ENCODE measurements at places on chromosomes 1 and 21.

DNA sequence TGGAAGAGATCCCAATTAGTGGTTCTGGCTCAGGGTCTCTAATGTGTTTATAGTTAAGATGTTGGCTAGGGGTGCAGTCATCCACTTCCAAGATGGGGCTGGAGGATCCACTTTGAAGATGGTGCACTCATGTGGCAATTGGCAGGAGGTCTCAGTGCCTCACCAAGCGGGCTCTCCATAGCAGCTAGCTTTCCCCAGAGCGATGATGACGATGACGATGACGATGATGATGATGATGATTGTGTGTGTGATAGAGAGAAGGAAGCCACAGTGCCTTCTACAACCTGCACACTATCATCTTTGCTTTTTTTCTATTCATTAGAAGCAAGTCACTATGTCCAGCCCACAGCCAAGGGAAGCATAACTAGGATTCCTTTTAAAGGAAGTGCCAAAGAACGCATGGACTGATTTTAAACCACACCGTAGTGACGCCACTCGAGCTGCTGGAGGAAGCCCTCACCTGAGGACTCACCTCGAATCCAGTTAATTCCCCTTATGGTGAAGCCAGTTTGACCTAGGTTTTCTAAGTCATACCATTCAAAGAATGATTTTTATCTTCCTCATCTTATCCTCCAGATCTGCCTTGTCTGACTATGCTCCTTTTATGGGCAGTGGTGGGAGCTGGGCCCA is 49.4 kb downstream of the SRRM1 start:
- no peak for DNase-seq

DNA sequence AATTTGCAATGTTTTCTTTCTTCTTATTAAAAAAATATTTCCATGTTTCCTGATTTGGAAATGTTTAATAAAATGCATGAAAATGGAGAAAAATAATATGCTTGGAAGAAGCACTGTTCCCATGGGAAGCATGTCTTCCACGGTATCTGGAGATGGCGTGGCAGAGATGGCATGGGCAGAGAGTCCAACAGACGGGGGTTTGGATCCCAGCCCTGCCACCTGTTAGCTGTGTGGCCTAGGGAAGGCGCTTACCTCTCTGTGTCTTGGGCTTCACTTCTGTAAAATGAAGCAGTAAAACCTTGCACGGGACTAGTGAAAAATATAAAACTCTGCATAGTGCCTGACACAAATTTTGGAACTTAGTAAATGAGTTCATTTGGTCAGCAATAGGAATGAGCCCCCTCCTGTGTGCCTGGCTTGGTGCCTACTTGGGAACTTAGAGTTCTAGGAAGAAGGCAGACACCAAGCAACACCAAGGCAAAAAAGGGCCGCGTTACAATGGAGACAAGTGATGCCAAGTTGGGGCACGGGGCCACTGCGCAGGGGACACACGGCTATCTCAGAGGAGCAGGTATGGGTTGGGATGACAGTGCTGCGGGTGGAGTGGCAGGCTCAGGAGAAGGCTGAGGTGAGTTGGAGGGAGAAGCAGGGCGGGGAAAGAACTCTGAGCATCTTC is 124.2 kb downstream of the KCNN3 start:
- no peak for DNase-seq

DNA sequence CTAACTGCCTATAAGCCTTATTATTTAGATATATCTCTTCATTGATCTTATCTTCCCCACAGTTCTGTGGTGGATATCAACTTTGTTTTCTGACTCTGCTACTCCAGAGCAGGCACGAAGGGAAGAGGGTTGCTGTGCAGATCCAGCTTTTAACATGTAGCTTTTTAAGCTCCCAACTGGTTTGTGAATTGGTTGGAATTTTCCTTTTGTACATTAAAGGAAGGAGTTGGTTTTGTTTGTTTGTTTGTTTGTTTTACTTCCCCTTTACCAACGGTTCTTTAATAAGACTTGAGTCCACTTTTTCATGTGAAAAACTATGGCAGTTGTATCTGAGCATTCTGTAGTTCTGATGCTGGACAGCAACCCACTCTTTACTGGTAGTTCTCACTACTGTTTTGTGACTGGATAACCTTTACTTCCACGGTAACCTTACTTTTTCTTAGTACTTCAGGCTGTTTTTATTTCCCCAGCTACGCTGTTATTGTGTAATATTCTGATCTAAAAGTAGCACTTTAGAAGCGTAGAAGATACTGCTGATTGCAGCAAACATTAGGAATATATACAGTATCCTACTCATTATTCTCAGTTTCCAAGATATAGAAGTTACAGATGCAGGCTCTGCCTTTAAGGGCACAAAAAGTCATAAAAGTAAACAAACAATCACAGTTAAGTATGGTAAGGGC is 1.6 kb downstream of the GNPAT start:
- DNase-seq = no peak

GRCh38 chr1:162178432-162178831 is 108.9 kb downstream of the NOS1AP start:
- no peak for DNase-seq

DNA sequence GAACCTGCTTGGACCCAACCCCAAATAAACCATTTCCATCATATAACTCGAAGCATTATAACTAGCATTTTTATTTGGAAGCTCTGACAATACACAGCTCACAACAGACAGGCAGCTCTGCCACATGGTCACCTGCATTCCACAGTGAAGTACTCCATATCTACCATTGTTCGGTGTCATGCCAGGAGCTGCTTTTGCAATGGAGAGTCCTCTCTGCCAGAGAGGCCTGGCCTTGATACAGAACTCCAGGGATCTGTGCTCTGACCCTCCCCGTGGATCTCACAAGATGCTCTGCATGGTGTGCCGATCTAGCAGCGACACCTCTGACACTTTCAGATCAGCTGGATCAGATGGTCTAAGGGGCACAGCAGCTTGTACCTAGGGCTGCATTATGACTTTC is 109.6 kb downstream of the SYF2 start:
- DNase-seq = no peak

- DNase-seq = no peak
Measured at GRCh38 chr1:39777306-39777705, 6.2 kb upstream of the OXCT2 start.

GRCh38 chr1:162137179-162137960 is 67.9 kb downstream of the NOS1AP start:
- DNase-seq = no peak

DNA sequence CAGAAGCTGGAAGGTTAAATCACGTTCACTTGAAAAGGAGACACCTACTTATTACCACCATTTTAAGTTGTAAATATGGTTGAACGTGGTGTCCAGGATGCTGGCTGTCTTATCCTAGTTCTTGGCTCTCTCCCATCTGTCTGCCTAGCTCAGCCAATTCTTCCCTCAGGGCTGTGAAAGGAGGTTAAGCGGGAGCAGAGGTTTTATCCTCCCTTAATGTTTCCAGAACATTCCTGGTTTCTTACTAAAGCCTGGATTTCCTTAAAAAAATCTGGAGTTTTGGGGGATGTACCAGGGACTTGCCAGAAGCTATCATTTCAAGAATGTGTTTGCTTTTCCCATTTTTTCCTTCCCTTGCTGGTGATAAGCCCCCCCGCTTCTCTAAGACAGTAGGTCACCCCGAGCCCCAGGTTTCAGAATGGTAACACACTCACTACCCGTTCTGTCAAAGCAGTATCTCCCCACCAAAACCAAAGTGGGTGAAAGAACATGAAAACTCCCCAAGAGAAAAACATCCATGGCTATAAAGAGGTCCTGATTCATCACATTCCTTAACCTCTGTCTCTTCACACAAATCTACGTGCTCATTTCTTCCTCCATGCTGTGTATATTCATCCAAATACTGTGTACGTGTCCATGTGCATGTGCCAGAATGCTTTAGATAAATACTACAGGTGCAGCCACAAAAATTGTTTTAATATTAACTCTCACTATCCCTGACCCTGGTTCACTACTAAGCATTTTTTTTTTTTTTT is 114.7 kb downstream of the MAP3K21 start:
- no peak for DNase-seq

DNA sequence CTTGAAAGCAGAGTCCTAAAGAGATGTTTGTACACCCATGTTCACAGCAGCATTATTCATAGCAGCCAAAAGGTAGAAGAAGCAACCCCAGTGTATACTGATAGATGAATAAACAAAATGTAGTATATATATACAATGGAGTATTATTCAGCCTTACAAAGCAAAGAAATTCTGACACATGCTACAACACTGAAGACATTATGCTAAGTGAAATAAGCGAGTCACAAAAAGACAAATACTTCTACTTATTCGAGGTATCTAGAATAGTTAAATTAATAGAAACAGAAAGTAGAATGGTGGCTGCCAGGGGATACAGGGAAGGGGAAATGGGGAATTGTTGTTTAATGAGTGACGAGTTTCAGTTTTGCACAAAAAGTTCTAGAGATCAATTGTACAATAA is 23.5 kb downstream of the COP1 start:
- no peak for DNase-seq

DNA sequence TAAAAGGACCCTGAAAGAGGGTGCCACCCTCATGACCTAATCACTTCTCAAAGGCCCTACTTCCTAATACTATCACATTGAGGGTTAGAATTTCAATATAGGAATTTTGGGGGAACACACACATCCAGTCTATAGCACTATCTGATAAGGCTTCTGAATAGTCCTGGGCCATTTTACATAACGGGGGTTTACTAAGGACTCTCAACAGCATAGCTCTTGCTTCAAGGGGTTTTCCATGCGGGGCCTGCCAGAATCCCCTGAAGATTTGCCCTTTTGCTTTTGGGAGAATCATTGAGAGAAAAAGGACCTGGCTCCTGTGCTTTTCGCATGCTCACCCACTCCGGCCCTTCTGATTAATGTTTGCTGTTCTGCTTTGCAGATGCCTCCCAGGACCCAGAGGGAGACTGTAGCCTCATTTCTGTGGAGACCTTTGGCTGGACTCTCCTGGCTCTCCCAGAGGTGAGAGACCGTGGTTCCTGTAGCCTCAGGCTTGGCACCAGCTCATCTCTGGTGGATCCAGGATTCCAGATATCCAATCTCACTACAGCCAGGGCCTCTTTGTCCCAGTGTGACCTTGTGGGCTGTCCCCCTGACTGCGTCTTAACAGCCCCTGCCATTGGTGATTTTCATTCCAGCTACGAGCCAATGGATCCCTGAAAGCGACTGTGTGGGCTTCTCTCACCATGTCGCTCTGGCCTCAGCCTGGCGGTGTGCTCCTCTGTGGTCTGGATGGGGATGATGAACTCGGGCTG is 72.6 kb downstream of the DDR2 start:
- DNase-seq = no peak

- DNase-seq = no peak
Measured at GRCh38 chr1:198936371-198937083, 297.7 kb downstream of the PTPRC start.

DNA sequence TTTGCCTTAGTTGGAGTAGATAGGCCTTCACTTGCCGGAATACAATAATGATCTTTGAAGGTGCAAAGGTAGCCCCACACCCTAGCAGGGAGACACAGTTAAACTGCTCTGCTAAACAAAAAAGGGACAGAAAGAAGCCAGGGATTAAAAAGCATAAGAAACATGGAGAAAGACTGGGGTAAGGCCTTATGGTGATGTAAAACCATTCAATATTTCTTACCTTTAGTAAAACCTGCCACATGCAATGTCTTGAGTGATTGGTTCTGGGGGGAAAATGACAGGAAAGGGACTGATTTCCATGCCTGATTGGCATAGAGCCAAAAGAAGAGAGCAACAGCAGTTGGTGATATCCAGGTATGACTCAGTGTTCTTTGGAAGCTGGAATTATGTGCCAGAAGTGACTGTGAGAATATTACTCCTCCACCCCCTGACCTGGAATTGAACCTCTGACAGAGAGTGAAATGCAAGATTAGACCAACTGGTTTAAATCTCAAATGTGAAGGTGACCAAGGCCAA is 8.1 kb downstream of the DNASE2B start:
- no peak for DNase-seq

DNA sequence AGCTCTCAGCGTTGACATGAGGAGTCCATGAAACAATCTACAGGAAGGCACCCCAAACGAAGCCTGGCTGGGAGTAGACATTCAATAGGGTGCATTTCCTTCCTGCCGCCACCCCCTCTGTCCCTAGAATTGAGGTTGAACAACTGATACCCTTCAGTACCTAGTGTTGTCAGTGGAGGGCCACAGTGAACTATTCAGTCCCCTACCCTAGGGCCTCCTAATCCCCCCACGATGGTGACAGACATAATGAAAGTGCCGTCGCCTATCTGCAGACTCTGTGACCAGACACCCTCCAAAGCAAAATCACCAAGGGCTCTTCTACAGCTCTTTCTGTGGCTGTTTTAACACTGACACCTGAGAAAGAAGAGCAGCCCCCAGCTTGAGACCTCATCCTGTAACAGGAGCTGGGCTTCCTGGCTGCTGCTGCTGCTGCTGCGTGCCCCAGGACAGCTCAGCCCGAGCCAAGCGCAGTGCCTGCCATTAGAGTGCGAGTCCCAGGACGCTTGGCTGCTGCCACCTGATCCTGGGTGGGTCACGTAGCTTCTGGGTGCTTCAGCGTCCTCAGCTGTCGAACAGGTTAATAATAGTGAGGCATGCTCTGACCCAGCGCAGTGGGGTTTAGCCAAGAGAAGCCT is 183.0 kb downstream of the ZBTB18 start:
- no peak for DNase-seq

DNA sequence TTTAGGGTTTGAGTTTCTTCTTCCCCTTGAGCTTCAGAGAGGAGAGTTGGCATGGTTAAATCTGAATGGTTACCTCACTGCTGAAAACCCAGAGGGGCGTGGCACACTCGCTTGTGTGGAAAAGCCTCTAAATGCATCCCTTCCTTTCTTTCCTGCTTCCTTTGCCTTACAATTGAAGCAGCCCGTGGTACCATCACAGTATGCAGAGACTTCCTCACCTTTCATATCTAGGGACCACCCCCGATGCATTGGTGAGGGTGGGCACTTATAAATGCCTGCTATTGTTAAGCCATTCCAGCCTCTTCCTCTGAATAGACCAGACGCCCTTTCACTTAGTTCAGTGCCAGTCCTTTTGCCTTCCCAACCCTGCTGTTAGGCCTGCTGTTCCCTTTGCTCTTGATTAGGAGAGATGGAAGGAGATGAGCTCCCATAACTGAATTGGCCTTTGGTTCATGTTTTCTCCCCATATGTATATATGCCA is 21.9 kb upstream of the LAX1 start:
- DNase-seq = no peak

DNA sequence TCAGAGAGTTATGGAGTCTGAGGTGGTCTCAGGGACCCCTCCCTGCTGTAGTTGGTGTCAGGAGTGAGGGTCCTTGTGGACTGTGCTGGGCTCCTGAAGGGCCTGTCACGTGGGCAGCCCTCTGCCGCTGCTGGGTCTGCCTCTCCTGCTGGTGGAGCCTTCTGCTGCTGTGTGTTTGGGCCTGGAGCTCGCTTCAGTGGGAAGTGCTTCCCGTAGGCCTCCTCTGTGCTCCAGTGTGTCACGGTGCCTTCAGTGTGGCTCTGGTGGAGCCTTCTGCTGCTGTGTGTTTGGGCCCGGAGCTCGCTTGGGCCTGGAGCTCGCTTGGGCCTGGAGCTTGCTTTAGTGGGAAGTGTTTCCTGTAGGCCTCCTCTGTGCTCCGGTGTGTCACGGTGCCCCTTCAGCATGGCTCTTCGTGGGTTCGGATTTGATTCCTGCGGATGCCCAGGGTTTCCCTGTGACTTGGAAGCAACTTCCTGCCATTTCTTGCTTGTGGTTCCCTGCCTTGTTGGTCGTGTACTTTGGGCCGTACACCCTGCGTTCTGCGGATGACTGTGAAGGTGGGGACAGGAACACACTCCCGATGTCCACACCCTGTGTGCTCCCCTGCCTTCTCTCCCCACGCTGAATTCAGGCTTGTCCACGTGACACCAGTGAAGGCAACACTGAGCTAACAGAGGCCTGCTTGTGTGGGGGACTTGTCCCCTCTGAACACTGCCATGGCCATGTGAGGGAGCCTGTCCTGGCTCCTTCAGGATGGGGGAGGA is 19.5 kb downstream of the C1orf174 start:
- no peak for DNase-seq

Data from memory B cell (primary cell).